ENCODE measurements at places on chromosomes 11 and 22. TPM values are rescaled to one million over a fixed set of nuclear protein-coding genes. Genes with fewer than 3 reads are reported as not detected.

DNA sequence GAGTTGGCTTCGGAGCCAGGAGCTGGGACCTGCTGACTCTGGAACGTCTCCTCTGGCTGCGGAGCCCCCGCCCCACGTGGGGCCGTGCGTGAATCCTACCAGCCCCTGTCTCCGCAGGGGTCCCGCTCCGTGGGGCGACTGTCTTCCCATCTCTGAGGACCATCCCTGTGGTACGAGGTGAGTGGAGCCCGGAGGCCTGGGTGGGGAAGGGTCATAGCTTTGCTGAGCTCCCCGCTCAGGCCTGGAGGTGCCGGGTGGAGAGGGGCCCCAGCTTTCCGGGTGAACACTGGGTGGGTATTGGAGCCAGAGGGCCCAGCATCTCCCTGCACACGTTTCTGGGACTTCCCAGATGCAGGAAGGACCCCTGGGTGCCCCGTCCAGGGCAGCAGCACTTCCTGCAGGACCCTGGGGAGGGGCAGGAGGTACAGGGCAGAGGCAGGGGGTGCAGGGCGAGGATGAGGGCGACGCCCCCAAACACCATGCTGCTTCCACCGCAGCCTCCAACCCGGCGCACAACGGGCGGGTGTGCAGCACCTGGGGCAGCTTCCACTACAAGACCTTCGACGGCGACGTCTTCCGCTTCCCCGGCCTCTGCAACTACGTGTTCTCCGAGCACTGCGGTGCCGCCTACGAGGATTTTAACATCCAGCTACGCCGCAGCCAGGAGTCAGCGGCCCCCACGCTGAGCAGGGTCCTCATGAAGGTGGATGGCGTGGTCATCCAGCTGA is 3.8 kb downstream of the MUC5AC start:
- DNase-seq: no peak

GRCh38 chr11:11207428-11207827 is 145.6 kb downstream of the CSNK2A3 start:
- no peak for DNase-seq

- DNase-seq: no peak
Measured at GRCh38 chr11:31560842-31561476, 51.4 kb downstream of the ELP4 start.

Gene PLAAT3
- 32.1 TPM for total RNA-seq

Gene PAMR1
- 159 TPM for total RNA-seq

Gene THY1
- total RNA-seq: 105 TPM

Measured in fibroblast of lung (primary cell).